ENCODE measurements at places on chromosomes 1 and 21.

DNA sequence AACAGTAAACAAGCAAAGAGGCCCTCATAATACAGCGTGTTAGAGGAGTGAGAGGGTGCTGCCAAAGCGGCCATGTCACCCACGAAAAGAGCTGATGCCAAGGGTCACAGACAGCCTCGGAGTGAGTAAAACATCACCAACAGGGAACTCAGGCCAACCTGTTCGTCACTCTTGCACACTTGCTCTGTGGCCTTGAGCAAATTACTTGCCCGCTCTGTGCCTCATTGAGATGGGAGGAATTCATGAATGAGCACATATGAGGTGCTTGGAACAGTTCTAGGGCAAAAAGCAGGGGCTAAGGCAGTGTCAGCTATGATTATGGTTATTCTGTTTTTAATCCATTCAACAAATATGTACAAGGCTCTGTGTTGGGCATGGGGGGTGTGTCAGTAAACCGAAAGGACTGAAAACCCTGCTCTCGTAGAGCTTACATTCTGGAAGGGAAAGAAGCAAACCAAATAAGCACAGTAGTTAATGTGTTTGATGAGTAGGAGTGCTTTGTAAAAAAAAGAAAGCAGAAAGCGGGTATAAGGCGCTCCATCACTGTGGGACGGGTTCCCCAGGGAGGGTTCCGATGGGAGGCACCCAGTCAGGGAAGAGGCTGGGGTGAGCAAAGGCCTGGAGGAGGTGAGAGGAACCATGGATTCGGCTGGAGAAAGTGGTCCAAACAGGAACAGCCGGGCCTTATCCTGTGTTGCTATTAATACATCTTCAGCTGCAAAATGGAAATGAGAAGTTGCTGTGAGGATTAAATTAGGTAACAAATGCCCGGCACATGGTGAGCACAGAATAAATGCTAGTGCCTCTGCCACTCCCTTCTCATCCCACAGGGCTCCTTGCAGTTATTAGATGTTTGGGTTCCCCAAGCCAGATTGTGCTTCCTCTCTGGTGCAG, 39.5 kb upstream of the RD3 start:
- no peak for DNase-seq

DNA sequence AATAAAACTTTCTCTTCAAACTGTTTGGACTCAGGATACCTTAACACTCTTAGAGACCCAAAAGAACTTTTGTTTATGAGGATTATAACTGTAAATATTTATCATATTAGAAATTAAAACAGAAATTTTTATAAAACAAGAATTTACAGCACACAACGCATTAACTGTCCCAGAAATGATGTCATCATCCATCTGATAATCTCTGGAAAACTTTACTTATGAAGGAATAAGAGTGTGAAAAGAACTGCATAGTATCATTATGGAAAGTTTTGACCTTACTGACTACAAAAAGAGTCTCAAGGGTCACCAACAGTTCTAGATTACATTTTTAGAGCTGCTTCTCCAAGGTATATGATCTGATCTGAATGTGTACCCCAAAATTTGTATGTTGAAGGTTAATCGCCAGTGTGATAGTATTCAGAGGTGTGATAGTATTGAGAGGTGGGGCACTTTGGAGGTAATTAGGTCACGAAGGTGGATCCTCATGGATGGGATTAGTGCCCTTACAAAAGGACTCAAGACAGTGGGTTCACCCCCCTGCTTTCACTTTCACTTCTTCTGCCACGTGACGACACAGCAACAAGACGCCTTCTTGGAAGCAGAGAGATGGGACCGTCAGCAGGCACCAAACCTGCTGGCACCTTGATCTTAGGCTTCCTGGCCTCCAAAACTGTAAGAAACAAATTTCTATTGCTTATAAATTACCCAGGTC, 95.7 kb upstream of the NR5A2 start:
- DNase-seq = no peak

DNA sequence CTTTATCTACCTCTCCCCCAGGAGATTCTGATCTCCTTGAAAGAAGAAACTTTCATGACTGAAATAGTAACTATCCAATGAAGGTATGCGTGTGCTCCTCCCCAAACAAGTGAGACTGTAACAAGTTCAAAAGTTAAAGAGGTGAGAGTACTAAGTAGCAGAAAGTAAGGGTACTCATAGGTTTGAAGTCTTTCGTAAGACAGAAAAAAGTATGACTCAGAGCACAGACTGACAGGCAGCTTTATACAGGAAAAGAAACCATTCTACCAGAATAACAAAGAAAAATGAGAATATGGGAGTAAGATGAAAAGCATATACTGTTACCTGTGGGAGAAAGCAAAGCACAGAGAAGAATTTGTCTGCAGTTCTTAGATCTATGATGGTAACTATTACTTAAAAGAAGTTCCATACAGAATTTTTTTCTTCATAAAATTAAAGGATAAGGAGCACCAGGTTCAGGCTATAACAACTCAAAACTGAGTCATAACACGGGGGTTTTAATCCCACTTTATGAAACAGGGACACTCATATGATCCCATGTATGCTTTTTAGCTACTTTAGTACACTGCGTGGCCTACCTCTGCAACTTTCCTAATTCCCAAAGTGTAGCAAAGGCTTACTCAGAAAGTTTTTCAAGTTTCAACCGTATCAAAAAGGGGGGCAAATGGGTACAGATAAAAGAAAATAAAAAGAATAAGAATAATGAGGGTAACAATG, 52.0 kb downstream of the FOXJ3 start:
- no peak for DNase-seq

DNA sequence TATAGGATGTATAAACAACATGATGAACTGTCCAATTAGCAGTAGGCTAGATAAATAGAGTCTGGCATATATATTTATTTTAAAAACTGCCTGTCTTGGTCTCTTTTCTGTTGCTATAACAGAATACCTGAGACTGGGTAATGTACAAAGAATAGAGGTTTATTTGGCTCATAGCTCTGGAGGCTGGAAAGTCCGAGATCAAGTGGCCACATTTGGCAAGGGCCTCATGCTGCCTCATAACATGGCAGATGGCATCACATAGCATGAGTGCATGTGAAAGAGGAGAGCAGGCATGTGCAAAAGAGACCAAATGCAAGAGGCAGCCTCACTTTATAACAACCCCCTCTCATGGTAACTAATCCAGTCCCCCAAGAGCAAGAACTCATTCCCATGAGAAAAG, 6.0 kb downstream of the STYXL2 start:
- DNase-seq = no peak

GRCh38 chr1:180631194-180631765, 542 bp upstream of the XPR1 start:
- DNase-seq = no peak

DNA sequence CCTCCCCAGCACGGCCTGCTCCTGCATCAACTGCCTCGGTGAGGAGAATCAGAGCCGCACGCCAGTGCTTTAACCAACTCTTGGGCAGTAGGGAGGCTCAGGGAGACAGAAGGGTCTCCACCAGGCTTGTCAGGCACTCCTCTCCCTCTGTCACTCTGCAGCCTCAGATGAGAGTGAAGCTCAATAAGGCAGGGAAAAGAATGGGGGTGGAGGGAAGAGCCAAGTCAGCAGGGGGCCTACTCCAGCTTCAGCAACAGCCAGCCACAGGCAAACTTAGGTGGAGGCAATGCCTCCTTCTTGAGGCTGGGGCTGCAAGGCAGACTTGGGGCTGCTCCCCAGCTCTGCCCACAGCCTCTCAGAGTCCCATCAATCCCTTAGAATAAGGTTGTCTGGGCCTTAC, 51.8 kb upstream of the A3GALT2 start:
- DNase-seq = no peak

Data from T1000 (cell line).